ENCODE measurements at places on chromosomes 4 and X.
A peak's percentile ranks its signal among the peaks of the same experiment; 100 is the strongest.

DNA sequence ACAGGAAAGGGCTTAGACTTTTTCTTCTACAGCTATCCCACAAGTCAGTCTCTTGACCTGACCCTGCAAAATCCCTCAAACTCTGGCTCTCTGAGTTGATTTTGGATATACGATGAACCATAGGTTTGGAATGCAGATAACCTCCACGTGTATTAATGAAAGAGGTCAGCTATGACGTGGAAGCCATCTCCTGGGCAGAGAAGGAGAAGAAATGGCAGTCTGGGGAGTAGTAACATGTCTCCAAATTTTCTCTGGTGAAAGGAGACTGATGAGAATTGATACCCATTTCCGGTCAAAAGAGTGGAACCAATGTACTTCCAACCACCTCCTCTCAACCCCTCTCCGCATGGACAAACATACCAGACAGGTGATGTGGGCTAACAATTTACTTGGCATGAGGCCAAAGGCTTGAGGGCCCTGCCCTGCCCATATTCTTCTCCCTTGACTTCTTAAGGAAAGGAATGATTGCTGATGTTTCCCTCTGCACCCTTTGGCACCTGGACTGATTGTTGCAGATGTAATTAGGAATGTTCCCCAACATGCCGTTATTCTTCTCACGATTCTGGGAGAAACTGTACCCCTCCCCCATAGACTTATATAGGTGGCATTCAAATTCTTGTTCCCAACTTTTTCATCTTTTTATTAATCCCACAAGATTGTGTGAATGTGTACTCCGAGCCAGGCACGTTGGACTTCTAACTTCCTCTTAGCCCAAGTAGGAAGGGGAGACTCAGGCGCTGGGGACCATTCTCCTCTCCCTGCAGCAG, 580 bp upstream of the PLS3 start:
- DNase-seq: no peak

DNA sequence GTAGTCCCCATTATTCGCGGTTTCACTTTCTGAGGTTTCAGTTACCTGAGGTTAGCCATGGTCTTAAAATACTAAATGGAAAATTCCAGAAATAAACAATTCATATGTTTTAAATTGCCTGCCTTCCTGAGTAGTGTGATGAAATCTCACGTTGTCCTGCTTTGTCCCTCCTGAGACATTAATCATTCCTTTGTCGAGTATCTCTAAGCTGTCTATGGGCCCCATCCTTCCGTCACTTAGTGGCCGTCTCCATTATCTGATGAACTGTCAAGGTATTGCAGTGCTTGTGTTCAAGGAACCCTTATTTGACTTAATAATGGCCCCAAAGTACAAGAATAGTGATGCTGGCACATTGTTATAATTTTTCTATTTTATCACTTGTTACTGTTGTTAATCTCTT, 94.8 kb downstream of the ADGRL3 start:
- no peak for DNase-seq

GRCh38 chr4:146852360-146852759, 93.3 kb downstream of the TTC29 start:
- DNase-seq: no peak

- no peak for DNase-seq
Observed at GRCh38 chr4:24614881-24615280, 30.5 kb upstream of the DHX15 start.

GRCh38 chr4:74583089-74583700, 138.3 kb downstream of the AREG start:
- no peak for DNase-seq

DNA sequence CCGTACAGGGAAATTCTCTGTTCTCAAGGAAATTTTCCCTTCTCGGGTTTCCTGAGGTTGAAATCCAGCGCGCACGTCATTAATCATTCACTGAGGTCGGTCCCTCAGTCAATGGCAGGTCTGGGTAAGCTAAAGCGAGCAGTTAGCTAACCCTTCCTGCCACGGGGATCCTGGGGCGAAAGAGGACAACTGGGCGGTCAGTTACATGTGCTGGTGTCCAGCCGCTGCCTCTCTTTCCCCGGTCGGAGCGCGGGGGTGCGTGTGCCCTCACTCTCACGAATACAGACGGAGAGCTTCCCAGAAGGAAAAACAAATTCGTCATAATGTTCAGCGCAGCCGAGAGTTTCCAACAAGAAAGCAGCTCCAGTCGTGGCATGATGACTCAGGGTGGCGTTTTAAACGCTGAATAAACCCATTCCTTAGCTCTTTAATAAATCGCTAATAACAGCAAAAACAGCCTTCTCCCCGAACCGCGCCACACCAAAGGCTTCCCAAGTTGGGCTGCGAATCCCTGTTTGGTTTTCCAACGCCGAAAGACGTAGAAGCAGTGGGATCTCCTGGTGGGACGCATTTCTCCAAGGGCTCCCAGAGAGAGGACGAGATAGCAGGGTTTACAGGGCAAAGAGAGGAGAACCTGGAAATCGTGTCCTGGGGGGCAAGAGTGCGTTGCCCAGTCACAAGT, 752 bp upstream of the FGF5 start:
- DNase-seq: no peak

DNA sequence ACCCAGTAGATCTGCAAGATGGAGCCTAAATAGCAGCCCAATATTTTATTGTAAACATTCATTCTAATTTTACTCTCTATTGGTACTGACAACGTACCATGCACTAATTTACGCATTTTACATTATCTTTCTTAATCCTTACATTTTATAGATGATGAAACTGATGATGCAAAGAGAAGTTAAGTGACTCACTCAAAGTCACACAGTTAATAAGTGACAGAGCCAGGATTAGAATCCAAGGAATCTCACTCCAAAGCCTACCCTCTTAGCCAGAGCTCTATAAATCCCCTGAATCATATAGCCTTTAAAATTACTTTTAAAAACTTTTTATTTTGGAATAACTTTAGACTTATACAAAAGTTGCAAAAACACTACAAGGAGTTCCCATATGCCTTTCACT, 37.6 kb downstream of the PHKA1 start:
- DNase-seq: no peak

GRCh38 chr4:105951198-105951597, 55.9 kb downstream of the NPNT start:
- no peak for DNase-seq

DNA sequence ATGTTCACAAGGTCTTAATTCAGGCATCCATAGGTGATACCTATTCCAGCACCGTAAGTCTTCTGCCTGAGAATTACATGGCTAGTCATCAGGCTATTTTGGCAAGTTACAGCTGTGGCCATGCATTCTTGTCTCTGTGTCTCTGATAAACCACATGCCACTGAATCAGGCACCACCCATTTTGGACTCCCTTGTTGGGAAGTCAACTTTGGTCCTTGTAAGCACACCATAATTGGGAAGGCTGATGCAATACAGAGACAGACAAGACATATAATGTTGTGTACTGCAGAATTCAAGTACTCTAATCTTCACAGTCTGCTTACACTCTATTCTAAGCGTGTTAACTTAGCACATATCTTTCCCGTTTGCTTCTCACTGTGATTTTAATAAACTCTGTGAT, 483.7 kb upstream of the FTHL17 start:
- DNase-seq: no peak

DNA sequence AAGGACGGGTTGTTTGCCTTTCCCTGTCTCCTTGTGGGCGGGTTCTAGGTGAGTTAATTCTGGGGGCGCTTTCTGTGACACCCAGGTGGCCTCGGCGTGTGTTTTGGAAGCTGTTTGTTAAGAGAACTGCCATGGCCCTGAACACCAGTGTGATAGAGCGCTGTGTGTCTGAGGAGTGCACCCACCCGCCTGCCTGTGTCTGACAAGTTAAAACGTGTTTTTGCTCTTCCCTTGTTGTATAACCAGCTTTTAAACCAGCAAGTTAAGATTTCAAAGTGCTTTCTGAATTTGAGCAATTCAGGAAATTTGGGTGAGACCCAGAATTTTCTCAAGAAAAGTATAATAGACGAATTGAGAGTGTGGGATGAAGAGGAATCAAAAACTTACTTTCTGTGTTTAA, 55.2 kb upstream of the HGFAC start:
- DNase-seq: no peak

DNA sequence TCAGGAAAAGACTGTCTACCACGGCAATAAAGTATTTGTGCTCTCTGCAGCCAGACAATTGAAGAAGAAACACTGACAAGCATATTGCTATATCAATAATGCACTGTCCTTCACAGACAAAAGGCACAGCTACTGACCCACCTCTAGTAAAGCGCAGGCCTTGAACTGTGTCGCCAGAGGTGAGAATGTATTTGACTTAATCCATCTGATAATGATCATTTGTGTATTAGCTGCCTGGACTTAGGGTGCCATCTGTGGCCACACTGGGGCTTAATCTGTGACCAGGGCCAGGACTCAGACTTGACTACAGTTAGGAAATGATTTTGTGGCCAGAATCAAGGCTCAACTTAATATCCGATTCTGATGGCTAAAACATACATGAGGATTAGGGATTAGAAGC, 260.4 kb downstream of the SMARCA1 start:
- DNase-seq: no peak

DNA sequence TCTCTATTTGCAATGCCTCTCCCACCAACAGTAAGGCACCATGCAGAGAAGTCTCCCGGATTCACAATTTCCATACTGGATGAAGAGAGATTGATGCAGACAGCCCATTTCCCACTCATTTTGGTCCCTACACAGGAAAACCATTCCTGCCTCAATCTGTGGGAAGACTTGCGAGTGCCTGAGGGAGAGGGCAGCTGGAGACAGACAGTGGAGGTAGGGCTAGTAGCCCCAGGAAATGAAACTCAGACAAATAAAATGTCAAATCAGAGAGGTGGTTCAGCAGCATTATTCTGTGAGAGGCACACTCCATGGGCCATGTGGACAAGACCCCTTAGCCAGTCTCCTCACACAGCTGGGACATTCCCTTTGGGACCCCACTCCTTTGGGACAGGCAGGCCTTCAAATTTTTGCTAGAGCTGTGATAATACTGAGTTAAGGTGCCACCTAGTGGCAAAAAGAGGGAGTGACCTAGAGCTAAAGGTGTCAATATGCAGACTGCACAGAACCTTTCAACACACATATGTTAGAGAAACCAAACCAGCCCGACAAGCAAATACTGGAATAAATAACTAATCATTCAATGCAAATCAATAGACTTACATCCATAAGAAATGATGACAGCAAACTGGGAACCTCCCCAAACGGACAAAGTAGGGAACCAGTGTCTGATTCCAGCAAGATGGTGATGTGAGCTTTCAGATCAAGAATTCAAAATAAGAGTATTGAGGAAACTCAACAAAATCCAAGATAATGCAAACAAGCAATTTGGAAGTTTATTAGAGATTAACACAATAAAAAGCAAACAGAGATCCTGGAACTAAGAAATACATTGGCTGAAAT, 1865.3 kb upstream of the AGA start:
- no peak for DNase-seq

- DNase-seq: peak; percentile 63
Observed at GRCh38 chrX:149060921-149061320, 444.2 kb downstream of the IDS start.

- DNase-seq: no peak
Observed at GRCh38 chr4:60345392-60345791, 854.7 kb upstream of the ADGRL3 start.

DNA sequence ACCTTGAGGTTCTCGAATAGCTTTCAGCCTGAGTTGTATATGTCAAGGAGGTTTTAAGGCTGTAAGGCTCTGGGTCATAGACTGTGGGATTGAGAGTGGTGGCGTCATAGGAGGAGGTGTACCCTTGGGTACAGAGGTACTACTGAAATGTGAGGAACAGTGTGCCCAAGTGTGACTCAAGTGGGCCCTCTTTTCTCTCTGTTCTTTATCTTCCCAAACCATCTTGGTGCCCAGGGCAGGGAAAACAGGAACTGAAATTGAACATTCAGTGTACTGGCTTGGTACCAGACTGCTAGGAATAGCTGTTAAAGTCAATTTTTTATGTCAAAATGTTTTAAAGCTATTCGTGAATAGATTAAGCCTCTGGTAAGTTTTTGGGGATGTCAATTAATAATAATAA, 136.2 kb upstream of the RPS6KA3 start:
- no peak for DNase-seq

DNA sequence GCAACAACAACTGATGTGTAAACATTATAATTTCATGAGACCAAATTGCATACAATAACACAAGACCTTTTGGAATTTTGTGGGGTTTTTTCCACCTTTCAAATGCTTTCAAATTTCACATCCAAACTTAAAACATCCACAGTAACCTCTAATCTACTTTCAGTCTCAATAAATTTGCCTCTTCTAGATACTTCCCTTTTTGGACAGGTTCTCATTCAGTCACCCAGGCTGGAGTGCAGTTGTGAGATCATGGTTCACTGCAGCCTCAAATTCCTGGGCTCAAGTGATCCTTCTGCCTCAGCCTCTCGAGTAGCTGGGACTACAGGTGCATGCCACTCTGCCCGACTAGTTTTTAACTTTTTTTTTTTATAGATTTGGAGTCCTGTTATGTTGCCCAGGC, 556.6 kb downstream of the NLGN4X start:
- DNase-seq: no peak

GRCh38 chr4:150493851-150494250, 88.1 kb upstream of the MAB21L2 start:
- no peak for DNase-seq

DNA sequence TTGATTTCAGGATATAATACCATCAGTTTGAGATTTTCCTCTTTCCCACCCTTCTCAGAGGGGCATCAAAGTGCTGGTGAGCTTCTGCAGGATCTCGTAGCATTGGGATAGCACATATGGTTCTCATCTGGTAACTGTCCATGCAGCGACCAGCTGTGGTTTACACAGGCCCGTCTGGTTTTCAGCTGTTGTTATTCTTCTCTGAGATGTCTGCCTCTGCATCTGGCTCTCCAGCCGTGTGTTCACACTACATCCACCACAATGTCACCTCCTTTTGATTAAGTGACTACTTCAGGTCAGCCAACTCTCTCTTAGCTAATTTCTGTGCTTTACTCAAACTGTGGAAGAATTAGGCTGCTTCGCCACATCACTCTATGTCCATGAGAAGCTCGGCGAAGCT, 676.7 kb upstream of the TENM3 start:
- DNase-seq: peak; percentile 46

DNA sequence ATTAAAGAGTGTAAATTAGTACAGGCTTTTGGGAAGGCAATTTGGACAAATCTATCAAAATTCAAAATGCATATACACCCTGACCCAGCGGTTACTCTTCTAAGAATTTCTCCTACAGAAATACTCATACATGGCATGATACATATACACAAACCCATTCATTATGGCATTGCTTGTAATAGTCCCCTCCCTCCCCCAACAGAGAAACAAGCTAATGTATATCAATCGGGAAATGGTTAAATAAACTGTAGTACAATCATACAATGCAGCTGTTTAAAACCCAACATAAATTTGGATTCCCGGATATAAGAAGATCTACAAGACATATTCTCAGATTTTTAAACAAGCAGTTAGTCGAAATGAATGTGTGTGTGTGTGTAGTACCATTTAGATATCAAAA, 808 bp downstream of the HUWE1 start:
- no peak for DNase-seq

GRCh38 chrX:110182865-110183264, 135.0 kb downstream of the AMMECR1 start:
- no peak for DNase-seq
